ENCODE measurements at places on chromosomes 16 and 17.
A peak's percentile ranks its signal among the peaks of the same experiment; 100 is the strongest.

GRCh38 chr17:14417336-14417735 is 116.5 kb downstream of the HS3ST3B1 start:
- no peak for DNase-seq

GRCh38 chr16:66899945-66900710 is 18.6 kb downstream of the CDH16 start:
- DNase-seq, result peak; percentile 94

GRCh38 chr17:80712606-80713005 is 168.0 kb downstream of the RPTOR start:
- no peak for DNase-seq

GRCh38 chr17:12089809-12090384 is 69.2 kb downstream of the MAP2K4 start:
- DNase-seq, result no peak

- DNase-seq, result peak; percentile 85
Observed at GRCh38 chr17:63405741-63406261, 40.3 kb downstream of the CYB561 start.

GRCh38 chr17:65453204-65453931 is 108.1 kb downstream of the AXIN2 start:
- DNase-seq, result no peak

GRCh38 chr17:70076189-70076588 is 1.2 kb downstream of the KCNJ16 start:
- peak; percentile 61 for DNase-seq

GRCh38 chr16:29876217-29876593 is 13.2 kb upstream of the CDIPT start:
- no peak for DNase-seq

GRCh38 chr16:68749432-68749831 is 12.3 kb downstream of the CDH1 start:
- DNase-seq, result no peak

DNA sequence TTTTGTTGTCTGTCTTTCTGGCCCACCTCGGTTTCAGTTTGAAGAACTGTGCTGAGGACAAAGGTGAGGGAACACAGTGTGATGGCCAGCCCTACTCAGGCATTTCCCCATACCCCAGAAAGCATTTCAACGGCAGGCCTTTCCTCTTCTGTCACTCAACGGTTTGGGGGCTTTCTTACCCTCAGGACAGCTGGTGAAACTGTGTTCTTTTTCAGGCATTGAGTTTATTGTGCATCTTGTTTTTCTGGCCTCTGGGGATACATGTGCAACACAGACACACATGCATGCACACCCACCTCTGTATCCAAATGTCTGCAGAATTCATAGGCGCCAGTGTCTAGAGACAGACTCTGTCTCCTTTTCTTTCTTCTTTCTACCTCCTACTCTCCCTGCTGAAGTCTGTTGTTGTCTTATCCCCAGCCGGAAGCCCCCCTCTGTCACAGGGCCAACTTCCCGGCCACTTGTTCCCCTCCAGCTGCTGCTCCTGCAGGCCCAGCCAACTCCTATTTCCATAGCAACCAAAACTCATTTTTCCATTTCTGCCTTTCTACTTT is 17.0 kb downstream of the CHD9 start:
- DNase-seq, result peak; percentile 98

DNA sequence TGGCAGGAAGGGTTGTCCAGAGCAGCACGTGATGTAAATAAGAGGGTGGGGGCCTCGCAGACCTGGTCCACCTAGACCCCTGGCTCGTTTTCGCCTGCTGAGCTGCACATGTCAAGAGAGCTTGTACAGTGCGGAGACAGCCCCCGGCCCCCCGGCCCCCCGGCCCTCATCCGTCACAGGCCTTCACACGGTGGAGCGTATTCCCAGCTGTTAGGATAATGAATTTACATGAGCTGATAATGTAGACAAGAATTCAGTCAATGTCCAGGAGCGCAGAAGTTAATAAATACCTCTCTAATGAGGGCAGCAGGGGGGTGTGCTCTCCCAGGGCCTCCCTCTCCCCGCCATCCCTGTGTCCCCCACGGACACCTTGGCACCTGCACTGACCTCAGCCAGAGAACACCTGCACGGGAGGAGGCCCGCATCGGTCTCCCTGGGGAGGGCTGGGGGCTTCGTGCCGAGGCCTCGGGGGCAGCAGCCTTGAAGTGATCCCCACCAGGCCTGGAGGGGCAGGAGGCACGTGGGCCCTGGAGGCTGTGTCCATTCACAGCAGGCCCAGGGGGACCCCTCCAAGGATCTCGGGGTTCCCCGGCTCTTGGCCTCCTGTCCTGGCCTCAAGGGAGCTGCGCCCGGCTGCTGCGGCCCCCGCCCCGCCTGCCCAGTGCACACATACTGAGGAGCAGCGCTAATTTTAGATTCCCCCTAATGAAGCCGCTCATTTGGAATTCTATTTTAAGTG is 14.6 kb downstream of the GSE1 start:
- DNase-seq, result no peak

- DNase-seq, result peak; percentile 64
Observed at GRCh38 chr17:18184143-18185031, 759 bp downstream of the ALKBH5 start.

DNA sequence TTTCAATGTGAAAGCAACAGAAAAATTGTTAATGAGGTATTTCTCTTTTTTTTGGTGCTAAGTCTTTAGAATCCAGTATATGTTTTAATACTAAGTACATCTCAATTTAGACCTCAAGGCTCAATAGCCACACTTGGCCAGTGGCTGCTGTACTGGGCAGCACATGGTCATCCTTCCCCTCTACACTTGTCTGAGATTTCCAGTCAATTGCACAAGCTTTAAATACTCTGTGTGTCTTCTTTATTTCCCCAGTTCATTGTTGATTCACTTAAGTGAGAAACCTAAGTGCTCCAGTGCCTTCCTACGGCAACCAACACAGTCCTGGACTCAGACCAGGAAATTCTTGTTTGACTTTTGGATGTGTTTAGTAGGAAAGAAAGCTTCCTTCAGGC is 62.2 kb downstream of the TNRC6C start:
- DNase-seq, result no peak

DNA sequence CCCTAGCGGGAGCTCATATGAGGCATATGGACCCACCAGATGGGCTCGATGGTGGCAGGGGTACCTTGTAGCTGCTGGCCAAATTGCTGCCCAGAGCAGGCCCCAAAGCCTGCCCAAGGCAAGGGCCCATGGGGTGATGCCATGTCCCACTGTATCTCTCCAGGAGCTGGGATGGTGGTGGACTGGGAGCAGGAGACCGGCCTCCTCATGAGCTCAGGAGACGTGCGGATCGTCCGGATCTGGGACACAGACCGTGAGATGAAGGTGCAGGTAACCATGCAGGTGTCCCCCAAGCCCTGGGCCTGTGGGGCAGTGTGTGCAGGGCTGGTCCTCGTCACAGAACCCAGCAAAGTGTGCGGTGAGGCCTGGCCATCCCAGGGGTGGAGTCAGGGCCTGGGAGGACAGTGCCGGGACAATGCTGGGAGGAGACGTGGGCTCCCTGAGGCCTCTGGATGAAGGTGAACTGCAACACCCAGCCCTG is 34.1 kb upstream of the CHMP6 start:
- DNase-seq, result no peak

GRCh38 chr16:53629607-53630312 is 73.9 kb downstream of the RPGRIP1L start:
- DNase-seq, result peak; percentile 55

DNA sequence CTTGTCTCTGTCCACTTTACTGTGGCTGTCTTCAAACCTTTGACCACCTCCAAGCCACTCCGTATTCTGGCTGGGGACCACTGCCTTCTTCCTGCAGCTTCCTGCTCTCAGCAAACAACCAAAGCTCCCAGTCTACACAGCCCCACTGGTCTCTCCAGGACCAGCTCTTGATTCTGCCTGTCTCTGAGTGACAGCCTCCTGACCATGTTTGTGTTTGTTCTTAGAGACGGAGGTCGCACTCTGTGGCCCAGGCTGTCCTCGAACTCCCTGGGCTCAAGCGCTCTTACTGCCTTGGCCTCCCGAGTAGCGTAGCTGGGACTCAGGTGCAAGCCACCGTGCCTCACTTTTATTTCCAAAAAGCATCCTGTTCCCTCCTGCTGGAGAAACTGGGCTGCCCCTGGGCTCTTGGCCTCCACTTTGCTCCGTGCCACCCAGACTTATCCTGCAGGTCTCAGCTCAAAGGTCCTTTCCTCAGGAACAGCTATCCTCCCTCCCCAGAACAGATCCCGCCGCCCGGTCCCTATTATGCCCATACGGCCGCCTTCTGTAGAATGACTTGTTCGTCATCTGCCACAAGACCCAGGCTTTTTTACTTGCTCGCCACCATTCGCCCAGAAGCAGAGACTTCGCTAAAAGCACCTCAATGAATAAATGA is 9.1 kb downstream of the MNT start:
- DNase-seq, result no peak

GRCh38 chr17:55273579-55274354 is 9.0 kb downstream of the HLF start:
- DNase-seq, result no peak

GRCh38 chr16:13510425-13511151 is 409.4 kb upstream of the ERCC4 start:
- DNase-seq, result no peak

DNA sequence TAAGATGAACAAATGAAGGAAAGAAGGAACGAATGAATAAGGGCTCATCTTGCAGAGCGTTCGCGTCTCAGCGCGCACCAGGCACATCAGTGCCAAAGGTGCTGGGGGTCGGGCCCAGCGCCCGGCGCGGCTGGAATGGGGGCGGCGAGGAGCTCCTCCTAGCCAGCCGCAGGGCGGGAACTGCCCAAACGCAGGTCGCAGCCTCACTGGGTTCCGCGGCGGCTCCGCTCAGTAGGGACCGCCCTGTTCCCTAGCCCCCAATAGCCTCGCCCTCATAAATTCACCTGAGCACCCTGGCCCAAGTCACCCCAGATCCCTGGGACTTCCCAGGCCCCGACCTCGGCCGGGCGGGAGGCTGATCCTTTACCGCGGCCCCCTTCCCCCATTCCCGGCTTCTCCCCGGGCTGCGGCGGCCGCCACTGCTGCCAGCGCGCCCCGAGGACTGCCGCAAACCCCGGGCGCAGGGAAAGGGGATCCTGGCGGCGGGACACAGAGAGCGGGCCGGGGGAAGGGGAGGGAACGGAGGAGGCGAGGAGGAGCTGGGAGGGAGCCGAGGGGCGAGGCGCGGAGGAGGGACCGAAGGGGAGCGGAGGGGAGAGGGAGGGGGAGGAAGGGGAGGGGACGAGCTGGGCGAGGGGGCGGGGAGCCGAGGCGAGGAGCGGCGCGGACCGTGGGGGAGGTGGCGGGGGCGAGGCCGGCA is 377 bp upstream of the CRHR1 start:
- peak; percentile 59 for DNase-seq

GRCh38 chr17:17361867-17362539 is 58.8 kb downstream of the NT5M start:
- no peak for DNase-seq

- no peak for DNase-seq
Observed at GRCh38 chr16:70578035-70578434, 54.4 kb downstream of the SF3B3 start.
